Kidney tubule cell (primary cell): ENCODE measurements at places on chromosomes 5 and 9.

DNA sequence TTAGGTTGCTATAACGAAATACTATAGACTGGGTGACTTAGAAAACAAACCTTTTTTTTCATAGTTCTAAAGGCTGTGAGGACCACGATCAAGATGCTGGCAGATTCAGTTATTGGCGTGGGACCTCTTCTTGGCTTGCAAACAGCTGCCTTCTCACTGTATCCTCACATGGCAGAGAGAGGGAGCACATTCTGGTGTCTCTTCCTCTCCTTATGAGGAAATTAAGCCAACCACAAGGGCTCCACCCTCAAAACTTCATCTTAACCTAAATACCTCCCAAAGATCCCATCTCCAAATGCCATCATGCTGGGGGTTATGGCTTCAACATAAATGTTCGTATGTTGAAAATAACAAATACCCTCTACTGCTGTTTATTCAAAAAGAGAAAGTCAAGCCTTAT lies 197.1 kb downstream of the CEMIP2 start:
- no peak for DNase-seq

- peak; percentile 94 for DNase-seq
Observed at GRCh38 chr9:128684325-128685199, 4.5 kb upstream of the SET start.

DNA sequence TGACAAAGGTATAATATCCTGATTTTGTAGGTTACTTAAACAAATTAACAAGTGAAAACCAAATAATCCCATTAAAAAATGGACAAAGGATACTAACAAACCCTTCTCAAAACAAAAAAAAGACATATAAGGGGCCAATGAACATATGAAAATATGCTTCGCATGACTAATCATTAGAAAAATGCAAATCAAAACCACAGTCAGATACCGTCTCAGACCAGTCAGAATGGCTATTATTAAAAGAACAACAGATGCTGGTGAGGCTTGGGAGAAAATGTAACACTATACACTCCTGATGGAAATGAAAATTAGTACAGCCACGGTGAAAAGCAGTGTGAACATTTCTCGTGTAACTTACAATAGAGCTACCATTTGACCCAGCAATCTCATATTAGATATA lies 1542.2 kb upstream of the CDH9 start:
- DNase-seq = peak; percentile 3

GRCh38 chr9:94822273-94822672 lies 95.8 kb downstream of the AOPEP start:
- DNase-seq = no peak

DNA sequence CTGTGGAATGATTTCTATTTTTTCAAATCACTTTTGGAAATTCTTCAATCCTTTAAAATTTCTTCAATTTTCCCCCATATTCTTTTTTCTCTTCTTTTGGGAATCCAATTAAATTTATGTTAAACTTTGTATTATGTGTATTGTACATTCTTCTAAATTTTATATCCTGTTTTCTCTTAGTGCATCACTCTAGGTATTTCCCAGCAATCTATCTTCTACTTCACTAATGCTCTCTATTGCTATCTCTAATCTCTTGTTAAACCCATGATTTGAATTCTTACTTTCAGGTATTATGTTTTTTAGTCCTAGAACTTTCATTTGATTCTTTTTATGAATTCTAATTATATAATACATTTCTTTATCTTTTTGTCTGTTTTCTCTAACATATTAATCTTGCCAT lies 23.4 kb upstream of the SLC24A2 start:
- DNase-seq = no peak

GRCh38 chr9:130770679-130771442 lies 64.2 kb upstream of the ABL1 start:
- peak; percentile 67 for DNase-seq

- DNase-seq = no peak
Observed at GRCh38 chr5:38077652-38078051, 180.7 kb upstream of the EGFLAM start.

GRCh38 chr9:107268560-107268959 lies 14.5 kb upstream of the RAD23B start:
- DNase-seq = no peak

- no peak for DNase-seq
Observed at GRCh38 chr5:160799184-160799583, 52.8 kb downstream of the ATP10B start.

GRCh38 chr5:56072863-56073766 lies 78.4 kb upstream of the IL6ST start:
- DNase-seq = no peak

- DNase-seq = peak; percentile 76
Observed at GRCh38 chr9:116269250-116269649, 115.7 kb downstream of the PAPPA start.

DNA sequence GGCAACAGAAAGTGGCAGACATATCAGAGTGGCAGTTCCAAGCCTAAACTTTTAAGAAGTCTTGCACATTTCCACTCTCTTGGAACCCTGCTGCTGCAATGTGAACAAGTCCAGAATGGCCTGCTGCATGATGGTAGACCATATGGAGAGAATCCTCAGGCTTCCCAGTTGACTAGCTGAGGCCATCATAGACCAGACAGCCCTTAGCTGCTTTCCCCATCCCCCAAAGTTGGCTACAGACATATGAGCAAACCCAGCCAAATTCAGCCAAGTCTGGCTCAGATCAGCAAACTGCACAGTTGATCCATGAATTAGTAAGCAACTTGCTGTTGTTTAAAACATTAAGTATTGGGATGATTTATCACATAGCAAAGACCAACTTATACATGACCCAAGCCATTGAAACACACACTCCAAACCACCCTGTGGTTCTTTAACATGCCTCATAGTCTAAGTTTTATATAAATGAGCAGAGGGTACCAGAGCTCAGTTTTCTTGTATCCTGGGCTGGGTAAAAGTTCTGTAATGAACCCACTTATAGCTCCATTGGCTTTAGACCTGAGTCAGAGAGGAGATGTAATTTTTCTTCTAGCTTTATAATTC lies 19.9 kb downstream of the PPP3R2 start:
- DNase-seq = no peak

- peak; percentile 58 for DNase-seq
Observed at GRCh38 chr5:135426102-135427082, 20.8 kb downstream of the DCANP1 start.
